Activated CD4-positive, alpha-beta T cell treated with anti-CD3 and anti-CD28 coated beads, Interleukin-2, amount 10 ng/mL, durations not matched to agents 24 days and 14 days (primary cell): ENCODE measurements at places on chromosomes 4 and X. TPM values are rescaled to one million over a fixed set of nuclear protein-coding genes. Genes with fewer than 3 reads are reported as not detected.

PAGE2 gene
- not detected in 2 replicates for total RNA-seq

PDGFRA gene
- total RNA-seq = 0.28 and 0.54 TPM in 2 replicates

CT45A3 gene
- not detected in 2 replicates for total RNA-seq

RBM47 gene
- total RNA-seq = 10.7 and 13.0 TPM in 2 replicates

NWD2 gene
- total RNA-seq = not detected in 2 replicates

ERAS gene
- not detected in 2 replicates for total RNA-seq

ENPEP gene
- total RNA-seq = 0.36 TPM in 1 of 2 replicates, not detected in the other

PRR32 gene
- total RNA-seq = not detected in 2 replicates

TMEM35A gene
- total RNA-seq = not detected in 2 replicates

GLOD5 gene
- total RNA-seq = not detected in 2 replicates

PDZD11 gene
- 28.9 and 30.0 TPM in 2 replicates for total RNA-seq

CSAG3 gene
- total RNA-seq = 0.80 and 1.1 TPM in 2 replicates

FAT4 gene
- not detected in 2 replicates for total RNA-seq

RASL11B gene
- 2.0 and 2.2 TPM in 2 replicates for total RNA-seq

LRIT3 gene
- 0.09 TPM in 1 of 2 replicates, not detected in the other for total RNA-seq

SPANXA1 gene
- not detected in 2 replicates for total RNA-seq
